Pons (tissue), 1 donor: ENCODE measurements at places on chromosomes 4 and X.

DNA sequence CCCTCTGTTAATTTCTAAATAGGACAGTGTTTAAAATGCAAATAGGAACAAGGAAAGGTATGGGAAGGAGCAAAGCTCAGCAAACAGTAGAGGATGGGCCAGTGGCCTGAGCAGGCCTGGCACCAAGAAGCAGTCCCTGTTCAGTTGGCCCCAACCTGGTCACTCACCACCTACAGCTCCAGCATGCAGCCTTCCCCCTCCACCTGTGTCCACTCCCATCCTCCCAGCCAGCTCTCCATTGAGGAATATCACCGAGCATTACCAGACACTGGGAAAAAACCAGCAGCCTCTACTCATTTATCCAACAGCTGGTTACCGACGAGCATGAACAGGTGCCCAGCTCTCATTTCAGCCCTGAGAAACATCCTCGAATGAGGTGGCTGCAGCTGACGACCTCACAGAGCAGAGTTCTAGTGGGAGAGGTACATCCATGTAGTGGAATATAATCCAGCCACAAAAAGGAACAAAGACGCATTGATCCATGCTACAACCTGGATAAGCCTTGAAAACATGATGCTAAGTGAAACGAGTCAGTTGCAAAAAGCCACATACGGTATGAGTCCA, 25.6 kb downstream of the CD99L2 start:
- DNase-seq = no peak

DNA sequence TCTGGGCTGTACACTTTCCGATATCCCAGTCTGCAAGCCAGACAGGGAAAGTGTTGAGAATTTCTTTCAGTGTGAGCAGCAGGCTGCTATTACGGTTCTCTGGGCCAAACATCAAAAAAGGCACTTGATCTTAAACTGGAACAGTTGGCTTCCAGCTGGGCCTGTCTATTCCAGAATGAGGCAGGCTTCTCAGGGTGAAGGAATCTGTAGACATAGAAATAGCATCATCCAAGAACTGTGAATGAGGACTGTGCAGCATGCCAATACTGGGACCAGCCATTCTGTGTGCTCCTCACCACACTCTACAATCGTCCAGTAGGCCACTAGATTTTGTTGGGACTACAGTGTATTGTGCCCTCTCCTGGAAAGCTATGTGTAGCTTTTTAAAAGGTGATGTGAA, 31.1 kb downstream of the ART3 start:
- peak; percentile 59 for DNase-seq

GRCh38 chr4:128527351-128527750, 239.7 kb upstream of the PGRMC2 start:
- DNase-seq = no peak

DNA sequence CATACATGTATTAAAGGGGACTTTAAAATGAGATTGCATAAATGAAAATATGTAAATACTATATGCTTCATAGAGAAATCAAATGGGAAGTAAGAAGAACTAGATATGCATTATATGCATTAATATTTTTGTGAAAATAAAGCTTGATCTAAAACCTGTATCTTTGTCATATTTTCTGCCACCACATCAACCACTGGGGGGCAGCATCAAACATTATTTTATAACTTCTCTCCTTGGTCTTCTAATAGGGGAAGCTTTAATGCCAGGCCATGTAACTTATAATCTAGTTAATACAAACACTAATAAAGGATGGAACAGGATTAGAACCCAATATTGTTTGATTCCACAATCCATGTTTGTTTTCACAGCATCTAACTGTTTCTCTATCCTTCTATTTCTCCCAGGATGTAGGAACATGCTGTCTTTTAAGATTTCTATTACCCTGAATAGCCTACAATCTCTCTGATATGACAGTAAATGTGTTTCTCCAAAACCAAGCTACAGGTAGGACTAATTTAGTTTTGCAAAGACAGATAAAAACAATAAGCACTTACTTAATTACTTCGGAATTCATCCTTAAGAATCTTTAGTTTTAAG, 10.0 kb downstream of the QRFPR start:
- DNase-seq = peak; percentile 64

- no peak for DNase-seq
These were observed 2.6 kb upstream of the ADH5 start for GRCh38 chr4:99091216-99091575.
